Lower lobe of right lung (tissue), 2 donors: ENCODE measurements at places on chromosomes 5 and 9. TPM values are rescaled to one million over a fixed set of nuclear protein-coding genes. Genes with fewer than 3 reads are reported as not detected.

- H3K4me1 ChIP-seq, result no peaks in the 10 kb centered on the region
- no peak for DNase-seq
- no peak overlapping the region for H3K4me3 ChIP-seq
- no peaks in the 10 kb centered on the region for H3K27me3 ChIP-seq
These were observed 260.1 kb upstream of the CDH18 start for GRCh38 chr5:20248118-20248517.

GRCh38 chr9:107242073-107243030 lies 40.7 kb upstream of the RAD23B start:
- H3K36me3 ChIP-seq, result no peaks in the 10 kb centered on the region
- DNase-seq, result no peak
- no peak overlapping the region for H3K27ac ChIP-seq
- H3K4me3 ChIP-seq, result no peak overlapping the region
- H3K27me3 ChIP-seq, result no peaks in the 10 kb centered on the region
- H3K4me1 ChIP-seq, result no peaks in the 10 kb centered on the region

- no peaks in the 10 kb centered on the region for H3K36me3 ChIP-seq
- DNase-seq, result no peak
- H3K4me1 ChIP-seq, result no peaks in the 10 kb centered on the region
- no peak overlapping the region for H3K4me3 ChIP-seq
These were observed 78.7 kb downstream of the GCNT4 start for GRCh38 chr5:74973694-74974093.

DNA sequence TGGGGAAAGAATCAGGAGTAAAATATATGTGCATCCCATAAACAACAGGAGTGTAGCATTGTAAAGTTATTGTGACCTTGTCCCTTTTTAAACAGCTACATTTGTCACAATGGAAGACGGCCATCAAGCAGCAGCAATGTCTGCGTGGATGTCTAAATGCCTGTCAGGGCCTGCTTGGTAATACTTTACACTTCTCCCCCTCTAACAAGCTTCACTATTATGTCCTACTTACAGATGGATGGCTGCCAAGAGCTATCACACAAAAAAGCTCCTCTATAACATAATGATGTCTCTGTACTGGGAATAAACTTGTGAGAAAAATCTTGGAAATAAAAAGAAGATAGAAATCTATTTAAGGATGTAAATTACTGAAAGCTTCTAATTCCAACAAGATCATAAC lies 213.0 kb downstream of the FBXL17 start:
- DNase-seq, result no peak
- H3K4me1 ChIP-seq, result no peaks in the 10 kb centered on the region
- no peaks in the 10 kb centered on the region for H3K27me3 ChIP-seq
- H3K27ac ChIP-seq, result no peak overlapping the region
- H3K36me3 ChIP-seq, result no peaks in the 10 kb centered on the region

Gene LCN1
- not detected for total RNA-seq

GRCh38 chr9:78133751-78134150 lies 102.1 kb upstream of the CEP78 start:
- no peak for DNase-seq
- no peaks in the 10 kb centered on the region for H3K36me3 ChIP-seq
- no peak overlapping the region for H3K27ac ChIP-seq
- H3K4me1 ChIP-seq, result no peaks in the 10 kb centered on the region
- no peak overlapping the region for H3K4me3 ChIP-seq
- H3K27me3 ChIP-seq, result no peaks in the 10 kb centered on the region

- no peak overlapping the region for H3K27ac ChIP-seq
- H3K4me3 ChIP-seq, result peak overlapping the region; percentile 63
- peaks cover 12% of the 10 kb centered on the region for H3K27me3 ChIP-seq
- H3K36me3 ChIP-seq, result no peaks in the 10 kb centered on the region
- no peak for DNase-seq
These were observed 335 bp downstream of the GALNT12 start for GRCh38 chr9:98807814-98808195.
